ENCODE measurements at places on chromosomes 7 and 10. TPM values are rescaled to one million over a fixed set of nuclear protein-coding genes. Genes with fewer than 3 reads are reported as not detected.

Gene PIK3AP1
- polyA plus RNA-seq, result not detected

Gene GPR37
- 1.4 TPM for polyA plus RNA-seq

Gene BUB3
- 162 TPM for polyA plus RNA-seq

Gene BICC1
- 7.6 TPM for polyA plus RNA-seq

Measured in neural cell (in vitro differentiated cells).